GM12892 (cell line): ENCODE measurements at places on chromosomes 3 and 15.

GRCh38 chr15:33016405-33017024 lies 178.0 kb downstream of the FMN1 start:
- DNase-seq, result no peak

DNA sequence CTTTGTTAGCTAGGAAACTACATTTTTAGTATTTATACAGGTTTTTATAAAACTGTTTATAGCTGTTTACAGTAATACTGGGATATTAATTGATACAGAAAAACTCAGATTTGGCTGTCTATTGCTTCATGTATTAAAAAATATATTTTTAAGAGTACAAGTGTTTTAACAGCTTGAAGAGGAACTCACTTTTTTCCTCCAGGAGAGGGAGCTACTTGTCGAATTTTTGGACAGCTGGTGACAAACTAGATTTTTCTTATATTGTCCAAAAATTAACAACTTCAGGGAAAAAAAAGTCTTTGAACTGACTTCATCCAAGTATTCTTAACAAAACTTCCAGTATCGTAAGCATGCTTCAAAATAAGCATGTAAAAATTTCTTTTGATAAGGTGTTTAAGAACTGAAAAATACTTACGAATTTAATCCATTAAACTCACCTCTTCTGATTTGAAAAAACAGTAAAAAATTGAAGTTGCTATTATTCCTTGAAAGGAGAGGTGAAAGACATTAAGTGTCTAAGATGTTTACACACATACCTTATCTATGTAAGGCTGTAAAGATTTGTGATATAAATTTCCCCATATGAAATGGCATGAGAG lies 4.0 kb downstream of the DIPK2A start:
- DNase-seq, result no peak

- DNase-seq, result no peak
These were observed 57.8 kb downstream of the NEK10 start for GRCh38 chr3:27311400-27311799.

- no peak for DNase-seq
These were observed 2.9 kb downstream of the TLE3 start for GRCh38 chr15:70094690-70095311.

DNA sequence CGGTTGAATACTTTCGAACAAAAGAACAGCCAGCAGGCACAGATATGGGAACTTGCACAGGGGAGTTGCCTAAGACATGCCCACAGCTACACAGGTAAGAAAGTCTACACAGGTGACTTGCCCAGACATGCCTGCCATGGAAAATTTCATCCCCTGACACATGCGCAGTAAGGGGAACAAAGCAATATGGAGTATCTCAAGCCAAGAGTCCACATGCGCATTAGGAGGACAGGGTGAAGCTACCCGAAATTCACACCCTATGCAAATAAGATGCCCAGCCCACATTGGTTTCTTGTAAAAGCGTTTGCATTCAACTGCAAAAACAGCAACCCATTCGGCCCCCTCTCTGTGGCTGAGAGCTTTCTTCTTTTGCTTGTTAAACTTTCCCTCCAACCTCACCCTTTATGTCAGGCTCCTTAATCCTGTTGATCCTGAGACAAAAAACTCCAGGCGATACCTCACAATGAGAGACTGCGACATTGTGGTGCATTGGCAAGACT lies 49.3 kb upstream of the TRPM1 start:
- DNase-seq, result no peak

DNA sequence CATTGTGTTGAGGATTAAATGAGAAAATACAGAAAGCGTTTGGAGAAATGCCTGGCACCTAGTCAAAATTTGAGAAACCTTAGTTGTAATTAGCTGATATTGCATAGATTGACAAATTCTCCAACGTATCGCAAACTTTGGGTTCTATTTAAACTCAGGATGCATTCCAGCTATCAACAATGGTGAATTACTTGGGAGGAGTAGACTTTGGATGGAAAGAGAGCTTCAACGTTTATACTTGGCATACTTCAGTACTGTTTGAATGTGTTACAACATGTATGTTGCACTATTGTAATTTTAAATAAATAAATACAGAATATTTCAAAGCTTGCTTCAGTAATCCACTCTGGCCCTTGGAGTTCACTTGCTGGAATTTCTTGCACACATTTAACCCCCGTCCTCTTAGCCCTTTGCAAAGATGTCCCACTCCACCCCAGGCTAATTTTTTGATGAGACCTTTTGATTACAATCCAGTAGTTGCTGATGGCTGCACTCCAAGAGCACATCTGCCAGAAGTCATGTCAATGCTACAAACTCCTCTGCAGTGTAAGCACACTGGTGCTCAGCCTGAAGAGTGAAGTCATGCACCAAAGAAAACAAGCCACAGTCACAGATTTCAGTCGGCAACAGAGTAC lies 4.7 kb upstream of the DIS3L start:
- no peak for DNase-seq

GRCh38 chr15:100859970-100860828 lies 19.4 kb upstream of the ALDH1A3 start:
- no peak for DNase-seq

- DNase-seq, result no peak
These were observed 121.5 kb downstream of the XXYLT1 start for GRCh38 chr3:195149292-195150030.

DNA sequence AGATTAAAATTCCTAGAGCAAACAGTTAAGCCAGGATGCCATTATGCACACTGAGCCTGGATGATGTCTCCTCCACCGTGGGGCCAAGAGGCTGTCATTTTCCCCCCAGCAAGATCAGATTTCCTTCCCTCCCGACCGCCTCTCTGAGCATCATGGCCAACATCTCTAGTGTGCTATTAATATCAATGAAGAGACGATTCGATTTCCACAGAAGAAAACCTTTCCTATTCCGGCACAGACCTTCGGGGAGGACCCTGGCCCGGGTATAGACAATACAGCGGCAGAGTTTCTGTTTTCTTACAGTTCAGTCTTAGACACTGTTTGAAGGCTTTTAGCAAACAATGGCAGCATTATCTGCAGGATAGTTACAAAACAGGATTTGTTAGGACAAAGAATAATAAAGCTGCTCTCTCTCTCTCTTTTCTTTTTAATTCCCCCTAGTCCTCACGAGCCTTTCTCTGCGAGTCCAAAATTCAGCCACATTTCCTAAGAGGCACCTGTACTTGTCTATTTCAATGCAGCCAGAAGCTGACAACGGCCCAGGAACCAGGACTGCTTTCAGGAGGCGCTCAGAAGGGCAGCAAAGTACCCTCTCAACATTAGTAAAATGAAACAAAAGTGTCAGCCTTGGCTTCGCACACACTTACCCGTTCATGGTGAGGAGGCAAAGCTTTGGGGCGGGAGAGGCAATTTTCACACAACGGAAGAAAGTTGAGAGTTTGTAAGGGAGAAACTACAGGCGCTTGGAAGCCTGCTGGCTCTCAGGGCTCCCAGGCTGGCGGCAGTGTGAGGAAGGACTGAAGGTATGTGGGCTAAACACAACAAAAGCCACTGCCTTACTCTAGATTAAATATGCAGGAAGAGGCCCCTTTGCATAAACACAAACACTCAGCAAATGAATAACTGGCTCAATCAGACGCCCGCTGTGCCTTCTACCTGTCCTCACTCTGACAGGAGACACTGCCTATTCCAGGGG lies 278.0 kb downstream of the FOXP1 start:
- DNase-seq, result no peak

GRCh38 chr15:82969353-82969752 lies 16.7 kb upstream of the RAMAC start:
- DNase-seq, result no peak

- no peak for DNase-seq
These were observed 18.0 kb upstream of the SLTM start for GRCh38 chr15:58951388-58952007.

- DNase-seq, result no peak
These were observed 41.6 kb downstream of the RAF1 start for GRCh38 chr3:12622335-12622734.

GRCh38 chr3:52979190-52979983 lies 66.5 kb downstream of the SFMBT1 start:
- DNase-seq, result no peak
